ENCODE measurements at places on chromosomes 11 and 22. TPM values are rescaled to one million over a fixed set of nuclear protein-coding genes. Genes with fewer than 3 reads are reported as not detected.

RIBC2 gene
- total RNA-seq: 14.0 TPM

RASD2 gene
- not detected for total RNA-seq

ALG9 gene
- 31.8 TPM for total RNA-seq

APOL1 gene
- total RNA-seq: 62.5 TPM

PHLDA2 gene
- total RNA-seq: 6.3 TPM

APOL6 gene
- total RNA-seq: 73.1 TPM

BATF2 gene
- total RNA-seq: not detected

LINC01488 gene
- total RNA-seq: not detected

APOA4 gene
- not detected for total RNA-seq

MAPK11 gene
- 10.2 TPM for total RNA-seq

CAT gene
- 41.7 TPM for total RNA-seq

NXPE2 gene
- not detected for total RNA-seq

MPZL2 gene
- 3.8 TPM for total RNA-seq

SAAL1 gene
- 33.7 TPM for total RNA-seq
